Right atrium auricular region (tissue), 2 donors: ENCODE measurements at places on chromosomes 11 and 22.

GRCh38 chr11:97638641-97639224 lies 1248.9 kb downstream of the JRKL start:
- DNase-seq = no peak

DNA sequence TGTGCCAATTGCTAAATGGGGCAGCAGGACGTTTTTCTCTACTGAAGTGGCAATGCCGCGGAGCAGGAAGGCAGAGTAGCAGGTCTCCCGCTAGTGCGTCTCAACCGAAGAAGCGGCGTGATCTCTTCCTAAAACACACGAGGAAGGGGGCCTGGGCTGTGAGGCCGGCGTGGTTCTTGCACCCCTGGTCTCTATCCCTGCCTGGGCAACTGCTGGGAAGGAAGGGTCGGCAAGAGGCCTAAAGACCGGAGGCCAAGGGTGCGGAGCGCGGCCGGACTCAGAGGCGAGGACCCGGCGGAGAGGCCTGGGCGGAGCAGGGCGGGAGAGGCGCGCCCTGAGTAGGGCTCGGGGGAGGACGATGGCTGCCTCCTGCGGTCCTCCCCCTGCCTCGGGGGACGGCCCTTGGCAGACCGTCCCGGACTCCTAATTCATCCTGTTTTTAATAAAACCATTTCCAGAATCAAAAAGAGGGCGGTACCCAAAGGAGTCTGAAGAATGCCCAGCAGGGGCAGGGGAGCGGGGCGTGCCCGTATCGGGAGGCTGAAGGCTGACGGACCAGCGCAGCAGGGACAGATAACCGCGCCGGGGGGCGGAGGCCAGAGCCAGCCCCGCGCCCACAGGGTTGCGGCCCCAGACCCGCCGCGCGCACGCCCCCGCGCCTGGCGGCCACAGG lies 572 bp upstream of the APLP2 start:
- DNase-seq = peak; percentile 73

DNA sequence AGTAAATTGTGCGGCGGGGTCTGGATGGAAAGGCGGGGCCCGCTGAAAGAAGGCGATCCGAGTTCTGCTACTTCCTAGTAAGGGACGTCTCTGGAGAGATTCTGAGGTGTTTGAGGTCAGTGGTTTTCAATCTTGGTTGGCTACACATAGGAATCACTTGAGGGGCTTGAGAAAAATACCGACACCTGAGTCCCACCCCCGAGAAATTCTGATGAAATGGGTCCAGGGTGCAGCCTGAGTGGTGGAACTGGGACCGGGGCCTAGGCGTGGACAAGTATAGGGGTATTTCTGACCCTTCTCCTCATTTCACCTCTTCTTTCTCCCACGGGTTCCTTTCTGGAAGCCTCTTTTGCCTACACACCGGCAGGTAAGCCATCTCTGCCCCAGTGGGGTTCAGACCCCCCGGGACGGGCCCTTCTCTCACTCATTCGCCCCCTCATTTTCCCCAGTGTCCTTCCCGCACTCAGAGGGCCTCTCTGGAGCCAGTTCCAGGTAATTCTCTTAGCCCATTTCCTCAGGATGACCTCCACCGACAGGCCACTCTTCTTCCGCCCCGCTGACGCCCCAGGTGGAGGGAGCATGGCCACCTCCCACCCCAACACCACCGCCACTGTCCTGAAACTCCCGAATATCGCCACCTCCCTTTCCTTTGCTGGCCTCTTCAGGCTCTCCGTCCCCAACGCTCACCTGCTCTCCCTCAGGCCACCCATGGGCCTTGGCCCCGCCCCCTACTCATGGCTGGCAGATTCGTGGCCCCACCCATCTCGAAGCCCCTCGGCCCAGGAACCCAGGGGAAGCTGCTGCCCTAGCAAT lies 11.8 kb downstream of the ROBO3 start:
- DNase-seq = no peak

DNA sequence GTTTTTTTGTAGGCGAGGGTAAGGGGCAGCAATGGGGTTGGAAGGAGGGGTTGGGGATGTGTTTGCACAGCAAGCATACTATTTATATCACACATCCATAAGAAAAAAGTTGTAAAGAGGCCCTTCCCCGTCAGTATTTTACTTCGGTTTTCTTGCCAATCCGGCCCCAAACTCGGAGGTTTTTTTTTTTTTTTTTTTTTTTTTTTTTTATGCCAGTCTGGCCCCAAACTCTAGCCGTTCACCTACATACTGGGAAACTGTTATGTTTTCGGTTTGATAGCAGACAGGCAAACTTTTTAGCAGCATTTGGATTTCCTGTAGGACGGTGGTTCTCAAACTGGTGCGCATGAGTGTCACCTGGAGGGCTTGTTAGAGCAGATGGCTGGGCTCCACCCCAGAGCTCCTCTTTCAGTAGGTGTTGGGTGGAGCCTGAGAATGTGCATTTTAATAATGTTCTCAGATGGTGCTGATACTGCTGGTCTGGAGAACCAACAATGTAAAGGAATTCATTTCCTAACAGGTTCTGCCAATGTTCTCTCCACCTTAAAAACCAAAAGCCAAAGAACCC lies 76.5 kb upstream of the ZBED5 start:
- no peak for DNase-seq

GRCh38 chr11:10838881-10839280 lies 19.0 kb downstream of the ZBED5 start:
- DNase-seq = no peak

DNA sequence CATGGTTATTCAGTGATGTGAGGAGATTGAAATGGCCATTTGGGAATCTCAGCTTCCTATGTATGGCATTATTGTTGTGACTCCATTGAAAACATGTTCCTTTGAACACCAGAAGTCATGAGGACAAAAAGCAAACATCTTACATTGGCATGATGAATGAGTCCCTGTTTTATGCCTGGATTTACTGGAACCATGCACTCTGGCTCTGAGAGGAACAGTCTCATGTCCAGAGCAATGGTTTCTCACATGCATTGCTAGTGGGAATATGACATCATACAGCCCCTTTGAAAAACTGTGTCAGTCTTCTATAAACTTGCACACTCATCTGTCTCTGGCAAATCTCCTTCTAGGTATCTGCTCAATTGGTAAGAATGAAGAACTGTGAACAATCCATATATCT lies 3.4 kb upstream of the KDM4F start:
- DNase-seq = no peak

GRCh38 chr11:46902694-46903093 lies 15.7 kb downstream of the LRP4 start:
- DNase-seq = no peak

DNA sequence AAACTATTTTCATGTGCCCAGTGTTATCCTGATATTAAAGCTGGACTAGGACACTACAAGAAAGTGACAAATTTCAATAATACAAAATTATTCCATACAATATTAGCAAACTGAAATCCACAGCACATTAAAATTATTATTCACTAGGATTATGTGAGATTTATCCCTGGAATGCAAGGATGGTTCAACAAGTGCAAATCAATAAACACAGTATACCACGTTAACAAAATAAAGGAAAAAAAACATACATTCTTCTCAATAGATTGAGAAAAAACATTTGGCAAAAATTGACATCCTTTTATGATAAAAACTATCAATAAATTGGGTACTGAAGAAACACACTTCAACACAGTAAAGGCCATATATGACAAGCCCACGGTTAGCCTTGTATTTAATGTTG lies 1758.2 kb upstream of the RAG2 start:
- DNase-seq = no peak

DNA sequence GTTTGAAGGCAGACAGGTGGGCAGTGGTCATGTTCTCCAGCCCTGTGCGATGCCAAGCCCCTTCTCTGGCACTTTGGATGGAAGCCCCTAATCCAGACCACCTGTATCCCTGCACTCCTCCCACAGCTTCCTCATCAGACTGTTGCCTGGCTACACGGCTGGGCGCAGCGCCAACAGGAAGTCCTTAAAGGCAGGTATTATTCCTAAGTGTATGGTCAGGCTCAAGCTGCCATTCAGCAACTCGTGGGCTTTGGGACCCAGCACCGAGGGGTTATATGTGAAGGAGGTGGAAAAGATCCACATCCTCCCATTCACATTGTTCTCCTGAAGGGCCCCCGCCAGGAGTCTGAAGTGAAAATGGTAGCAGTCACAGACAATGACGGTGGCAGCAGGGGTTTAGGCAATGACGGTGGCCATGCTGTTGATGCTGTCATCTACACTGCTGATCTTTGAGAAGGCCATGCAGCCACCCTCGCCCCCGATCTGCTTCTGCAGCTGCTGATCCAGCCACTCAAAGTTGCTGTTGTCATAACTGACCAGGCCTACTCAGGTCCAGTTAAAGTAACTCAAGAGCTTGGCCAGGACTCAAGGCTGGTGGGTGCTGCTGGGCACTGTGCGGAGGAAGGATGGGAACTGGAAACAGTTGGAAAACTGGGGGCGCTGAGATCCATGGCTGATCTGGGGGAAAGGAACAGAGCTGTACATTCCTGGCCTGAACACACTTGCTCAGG lies 27.7 kb downstream of the OR6Q1 start:
- no peak for DNase-seq

DNA sequence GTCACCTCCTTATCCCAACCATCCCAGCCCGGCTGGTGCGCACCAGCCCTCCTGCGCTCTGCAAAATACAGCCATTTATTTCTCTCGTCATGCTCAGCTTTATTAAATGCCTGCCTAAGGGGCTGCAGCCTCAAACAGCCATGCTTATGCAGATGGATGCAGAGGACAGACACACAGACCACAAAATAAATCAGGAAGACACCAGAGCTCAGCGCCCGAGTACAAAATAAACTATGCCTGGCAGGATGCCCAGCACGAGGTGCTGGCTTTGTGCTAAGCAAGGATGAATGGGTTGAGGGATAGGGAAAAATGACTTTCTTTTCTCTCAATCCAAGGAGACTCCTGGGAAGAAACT lies 70.5 kb downstream of the RPUSD4 start:
- DNase-seq = peak; percentile 82

GRCh38 chr22:30918761-30919160 lies 49.8 kb downstream of the MORC2 start:
- no peak for DNase-seq

DNA sequence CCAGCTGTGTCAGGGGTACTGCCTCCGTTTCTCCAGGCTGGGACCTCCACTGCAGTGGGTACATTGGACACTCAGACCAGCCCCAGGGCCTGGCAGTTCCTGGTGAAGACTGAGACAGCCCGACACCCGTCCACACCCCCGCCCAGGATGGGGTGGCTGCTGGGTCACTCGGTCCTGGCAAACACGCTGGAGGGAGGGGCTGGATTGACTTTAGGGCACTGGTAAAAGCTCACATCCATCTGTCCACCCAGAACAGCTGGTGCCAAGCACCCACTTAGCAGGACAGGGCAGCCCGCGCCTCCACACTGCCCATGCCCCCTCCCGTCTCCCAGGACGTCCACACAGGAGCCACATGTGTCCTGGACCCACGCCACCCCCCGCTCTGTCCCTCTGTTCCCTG lies 10.7 kb upstream of the TBX1 start:
- no peak for DNase-seq

DNA sequence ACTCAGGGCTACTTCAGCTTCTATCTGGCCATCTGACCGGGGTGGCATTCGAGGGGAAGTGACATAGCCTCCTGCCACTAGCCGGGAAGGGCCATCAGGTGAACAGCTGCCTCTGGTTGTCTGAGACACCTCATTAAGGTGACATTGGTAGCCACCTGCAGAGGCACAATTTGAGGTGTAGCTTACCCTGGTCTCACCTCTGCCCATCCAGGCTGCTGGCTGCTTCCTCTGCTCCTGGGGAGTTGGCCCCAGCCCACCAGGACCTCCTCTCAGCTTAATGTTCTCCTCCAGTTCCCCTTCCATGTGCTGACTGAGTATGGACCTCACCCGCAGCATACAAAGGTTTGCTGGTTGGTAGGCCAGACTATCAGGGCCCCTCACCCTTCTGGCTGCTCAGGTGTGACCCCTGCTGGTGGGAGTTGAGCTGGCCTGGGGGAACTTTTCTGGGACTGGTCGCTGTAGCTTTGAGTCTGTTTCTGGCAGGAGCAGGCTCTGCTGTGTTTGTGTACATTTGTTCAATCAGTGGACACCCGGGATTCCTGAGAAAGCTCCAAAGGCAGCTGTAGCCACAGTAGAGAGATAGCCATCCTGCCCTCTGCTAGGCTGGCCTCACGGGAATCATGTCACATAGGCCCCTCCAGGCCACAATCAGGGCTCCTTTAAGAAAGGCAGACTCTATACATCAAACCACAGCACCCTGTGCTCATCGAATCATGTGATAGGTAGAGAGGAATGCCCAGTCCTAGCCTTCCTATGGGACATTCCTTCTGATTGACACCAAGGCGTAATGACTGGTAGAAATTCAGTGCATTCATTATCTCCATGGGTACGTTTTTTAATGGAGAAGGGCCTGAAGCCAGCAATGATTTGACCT lies 295.1 kb upstream of the PLET1 start:
- peak; percentile 64 for DNase-seq

DNA sequence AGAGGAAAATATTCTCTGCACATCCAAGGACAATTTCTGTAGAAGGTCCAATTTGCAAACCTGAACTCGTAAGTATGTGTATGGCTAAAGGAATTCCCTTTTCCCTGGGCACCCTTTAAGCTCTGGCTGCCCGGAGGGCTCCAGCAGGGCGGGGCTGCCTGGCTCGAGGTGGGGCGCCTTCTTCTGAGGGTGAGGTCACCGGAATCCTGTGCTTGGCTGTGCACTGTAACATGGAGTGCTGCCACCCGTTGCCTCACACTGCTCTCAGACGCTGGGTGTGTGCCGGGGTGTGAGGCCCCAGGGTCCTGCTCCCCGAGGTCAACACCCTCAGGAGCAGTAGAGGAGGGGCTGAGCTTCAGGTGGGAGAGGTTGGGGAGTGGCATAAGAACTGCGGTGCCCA lies 61.5 kb downstream of the SYN3 start:
- peak; percentile 90 for DNase-seq

DNA sequence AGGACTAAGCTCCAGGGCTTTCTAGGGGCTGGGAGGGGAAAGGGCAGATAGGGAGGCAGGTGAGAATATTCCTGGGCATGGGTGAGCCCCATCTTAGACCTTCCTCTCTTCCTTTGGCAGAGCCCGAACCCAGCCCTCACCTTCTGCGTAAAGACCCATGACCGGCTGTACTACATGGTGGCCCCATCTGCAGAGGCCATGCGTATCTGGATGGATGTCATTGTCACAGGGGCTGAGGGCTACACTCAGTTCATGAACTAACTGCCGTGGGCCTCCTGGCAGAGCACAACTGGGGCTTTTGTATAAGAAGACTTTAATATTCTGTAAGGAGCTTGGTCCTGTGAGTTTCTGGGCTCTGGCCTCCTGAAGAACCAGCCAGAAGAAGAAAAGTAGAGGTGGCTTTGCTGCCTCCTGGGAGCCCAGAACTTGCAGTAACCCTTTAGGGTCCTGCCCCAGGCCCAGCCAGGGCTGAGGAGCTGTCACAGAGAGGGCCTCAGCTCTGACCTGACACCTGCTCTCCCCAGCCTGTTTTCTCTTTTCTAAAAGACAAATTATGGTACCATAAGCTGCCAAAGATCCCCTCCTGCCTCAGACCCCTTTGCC lies 22.8 kb downstream of the TREH start:
- DNase-seq = no peak

GRCh38 chr11:57491371-57492061 lies 24.0 kb downstream of the SLC43A1 start:
- DNase-seq = no peak

DNA sequence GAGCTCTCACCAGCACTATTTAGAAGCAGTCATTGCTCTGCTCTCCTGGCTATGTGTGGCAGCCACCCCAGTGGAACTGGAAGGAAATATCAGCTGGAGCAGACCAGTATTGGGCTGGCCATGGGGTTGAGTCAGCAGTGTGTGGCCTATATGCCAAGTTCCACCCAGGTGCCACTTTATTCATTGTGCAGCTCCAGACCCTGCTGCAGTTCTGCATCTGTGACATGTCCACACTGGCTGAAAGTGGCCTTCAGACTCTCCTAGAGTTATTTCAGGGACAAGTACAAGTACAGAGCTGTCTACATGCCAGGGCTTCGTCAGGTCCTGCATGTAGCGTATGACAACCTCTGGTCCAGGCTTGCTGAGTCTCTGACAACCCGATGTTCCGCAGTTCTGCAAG lies 55.2 kb downstream of the CABIN1 start:
- no peak for DNase-seq
